Osteocyte (in vitro differentiated cells): ENCODE measurements at places on chromosomes 13 and 19. TPM values are rescaled to one million over a fixed set of nuclear protein-coding genes. Genes with fewer than 3 reads are reported as not detected.
A peak's percentile ranks its signal among the peaks of the same experiment; 100 is the strongest.

DNA sequence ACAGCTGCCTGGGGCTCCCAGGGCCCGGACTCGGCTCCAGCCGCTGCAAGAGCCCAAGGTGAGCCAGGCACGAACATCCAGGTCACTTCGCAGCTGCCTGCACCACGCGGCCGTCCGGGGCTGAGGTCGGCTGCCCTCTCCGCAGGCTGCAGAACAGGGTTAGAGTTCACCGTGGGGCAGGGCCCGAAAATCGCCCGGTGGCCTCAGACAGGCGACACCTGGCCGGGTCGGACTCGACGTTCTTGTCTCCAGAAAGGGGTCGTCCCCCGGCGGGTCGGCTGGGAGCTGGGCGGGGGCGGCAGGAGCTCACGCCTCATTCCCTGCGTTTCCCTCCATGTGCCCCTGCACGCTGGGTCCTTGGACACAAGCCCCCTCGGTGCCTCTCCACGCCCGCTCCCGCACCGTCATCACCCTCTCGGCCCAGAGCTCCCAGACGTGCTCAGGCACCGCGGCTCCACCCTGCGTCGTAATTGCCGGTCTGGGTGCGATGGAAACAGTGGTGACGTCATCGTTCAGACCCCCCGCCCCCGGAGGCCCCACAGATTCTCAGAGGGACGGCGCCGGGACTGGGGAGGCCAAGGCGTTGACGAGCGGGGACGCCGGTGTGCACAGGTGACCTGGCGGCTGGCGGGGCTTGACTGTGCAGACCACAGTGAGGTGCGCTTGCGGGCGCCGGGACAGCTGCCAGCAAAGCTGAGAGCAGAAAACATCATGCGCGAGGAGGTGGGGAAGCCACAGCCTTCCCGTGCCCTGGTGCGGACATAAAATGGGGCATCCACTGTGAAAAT, 4.0 kb upstream of the GRIN3B start:
- DNase-seq, result no peak

- DNase-seq, result no peak
Measured at GRCh38 chr19:11446652-11447301, 11.3 kb downstream of the PRKCSH start.

GRCh38 chr13:111611651-111612050, 291.2 kb downstream of the TEX29 start:
- DNase-seq, result no peak

- DNase-seq, result no peak
Measured at GRCh38 chr19:35142606-35143230, 337 bp upstream of the FXYD7 start.

GRCh38 chr13:33651766-33652165, 166.2 kb upstream of the RFC3 start:
- DNase-seq, result no peak

- DNase-seq, result no peak
Measured at GRCh38 chr19:40585241-40585981, 8.7 kb downstream of the SHKBP1 start.

GRCh38 chr13:73109288-73109899, 50.6 kb downstream of the KLF5 start:
- DNase-seq, result no peak

DNA sequence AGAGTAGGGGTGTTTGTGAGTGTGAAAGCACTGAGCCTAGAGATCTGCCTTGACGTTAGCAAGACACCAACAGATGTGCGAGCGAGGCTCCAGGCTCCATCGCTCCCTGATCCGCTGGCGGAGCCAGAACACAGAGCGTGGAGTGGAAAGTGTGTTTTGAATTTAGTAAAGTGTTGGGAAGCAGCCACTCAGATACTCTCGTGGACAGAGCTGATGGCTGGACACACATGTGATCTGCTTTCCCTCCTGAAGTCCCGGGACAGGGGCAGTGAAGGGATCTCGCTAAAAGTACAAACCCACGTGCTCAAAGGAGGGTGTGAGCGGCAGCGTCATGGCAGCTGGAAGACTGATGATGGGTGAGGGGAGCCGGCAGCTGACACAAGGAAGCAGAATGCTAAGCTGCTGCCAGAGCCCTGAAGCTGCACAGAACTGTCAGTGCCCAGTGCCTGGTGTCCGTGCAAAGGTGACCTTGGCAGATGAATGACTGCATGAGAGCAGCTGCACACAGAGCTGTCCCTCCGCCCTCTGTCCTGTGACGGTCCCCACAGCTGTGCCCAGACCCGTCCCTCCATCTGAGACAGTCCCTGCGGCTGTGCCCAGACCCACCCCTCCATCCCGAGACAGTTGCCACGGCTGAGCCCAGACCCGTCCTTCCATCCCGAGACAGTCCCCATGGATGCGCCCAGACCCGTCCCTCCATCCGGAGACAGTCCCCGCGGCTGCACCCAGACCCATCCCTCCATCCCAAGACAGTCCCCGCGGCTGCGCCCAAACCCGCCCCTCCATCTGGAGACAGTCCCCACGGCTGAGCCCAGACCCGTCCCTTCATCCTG, 29.6 kb upstream of the TMEM255B start:
- no peak for DNase-seq

GRCh38 chr19:29576761-29577648, 29.1 kb upstream of the POP4 start:
- no peak for DNase-seq

DNA sequence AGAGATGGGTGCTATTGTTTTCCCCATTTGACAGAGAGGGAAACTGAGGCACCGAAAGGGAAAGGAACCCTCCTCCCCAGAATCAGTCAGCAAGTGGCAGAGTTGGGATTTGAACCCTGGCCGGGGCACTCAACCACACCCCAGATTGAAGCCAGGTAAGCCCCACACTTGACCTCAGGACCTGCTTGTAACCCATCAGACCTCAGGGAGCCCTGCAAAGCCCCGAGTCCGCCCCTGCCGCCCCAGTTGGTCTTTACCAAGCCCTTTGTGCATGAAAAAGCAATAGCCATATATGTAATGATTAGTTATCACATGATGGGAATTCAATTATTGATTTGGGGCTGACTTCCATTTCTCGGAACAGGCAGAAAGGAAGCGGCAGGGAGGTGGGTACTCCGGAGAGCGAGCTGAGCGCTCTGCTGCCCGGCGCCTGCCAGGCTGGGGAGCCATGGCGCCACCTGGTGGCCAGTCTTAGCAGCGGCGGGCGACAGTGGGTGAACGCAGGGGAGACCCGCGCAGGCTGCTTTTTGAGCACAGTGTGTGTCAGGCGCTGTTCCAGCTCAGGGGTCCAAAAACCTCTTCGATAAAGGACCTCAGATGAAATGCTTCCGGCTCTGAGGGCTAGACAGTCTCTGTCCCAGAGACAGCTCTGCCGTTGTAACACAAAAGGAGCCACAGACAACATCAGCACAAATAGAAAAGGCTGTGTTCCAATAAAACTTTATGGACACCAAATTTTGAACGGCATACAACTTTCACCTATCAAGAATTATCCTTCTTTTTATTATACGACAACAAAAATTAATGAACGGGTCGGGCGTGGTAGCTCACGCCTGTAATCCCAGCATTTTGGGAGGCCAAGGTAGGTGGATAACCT, 82.9 kb upstream of the CACNA1A start:
- peak; percentile 94 for DNase-seq

DNA sequence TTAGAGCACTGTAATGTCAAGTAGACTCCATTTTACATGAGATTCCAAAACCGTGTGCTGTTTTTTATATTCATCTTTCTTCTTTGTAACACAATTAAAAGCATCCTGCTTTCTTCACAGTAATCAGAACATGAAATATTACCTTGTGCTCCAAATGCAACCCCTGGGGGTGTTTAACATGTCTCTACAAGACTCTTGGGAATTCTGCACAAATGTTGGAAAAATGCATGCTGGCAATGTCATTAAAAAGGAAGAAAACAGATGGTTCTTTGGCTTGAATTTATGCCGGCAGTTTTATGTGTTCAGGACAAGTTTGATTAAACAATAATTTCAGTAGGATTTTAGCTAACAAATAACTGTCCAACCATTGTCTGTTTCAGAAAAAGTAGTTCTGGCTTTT, 159.1 kb downstream of the LIG4 start:
- no peak for DNase-seq

DNA sequence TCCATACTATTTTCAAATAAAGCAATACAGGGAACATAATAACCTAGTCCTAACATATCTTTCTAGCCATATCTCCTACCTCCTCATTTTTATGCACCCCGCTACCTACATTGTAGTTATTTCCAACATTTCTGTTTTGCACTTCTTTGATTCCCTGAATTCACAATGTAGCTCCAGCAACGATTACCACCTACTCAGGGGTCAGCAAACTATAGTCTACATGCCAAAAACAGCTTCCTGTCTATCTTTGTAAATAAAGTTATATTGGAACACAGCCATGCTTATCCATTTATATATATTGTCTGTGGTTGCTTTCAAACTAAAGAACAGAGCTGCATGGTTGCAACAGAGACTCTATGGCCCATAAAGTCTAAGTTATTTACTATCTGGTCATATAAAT, 16.7 kb downstream of the MYCBP2 start:
- DNase-seq, result no peak

DNA sequence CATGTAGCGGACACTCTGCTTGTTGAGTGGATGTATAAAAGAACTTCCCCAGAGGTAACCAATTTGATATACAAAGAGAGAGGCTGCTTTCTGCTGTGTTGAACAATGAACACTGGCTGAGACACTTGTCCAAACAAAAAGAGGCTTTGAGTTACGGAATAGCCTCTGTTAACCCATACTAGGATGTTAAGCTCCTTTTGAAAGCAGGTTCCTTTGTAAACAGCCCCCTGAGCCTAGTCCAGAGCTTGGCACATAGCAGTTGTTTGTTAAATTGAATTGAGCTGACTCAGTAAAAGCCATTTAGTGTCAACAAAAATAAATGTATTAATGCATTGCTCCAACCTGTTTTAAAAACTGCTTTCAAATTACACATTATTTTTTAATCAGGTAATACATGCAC, 200.1 kb downstream of the MZT1 start:
- no peak for DNase-seq

DNA sequence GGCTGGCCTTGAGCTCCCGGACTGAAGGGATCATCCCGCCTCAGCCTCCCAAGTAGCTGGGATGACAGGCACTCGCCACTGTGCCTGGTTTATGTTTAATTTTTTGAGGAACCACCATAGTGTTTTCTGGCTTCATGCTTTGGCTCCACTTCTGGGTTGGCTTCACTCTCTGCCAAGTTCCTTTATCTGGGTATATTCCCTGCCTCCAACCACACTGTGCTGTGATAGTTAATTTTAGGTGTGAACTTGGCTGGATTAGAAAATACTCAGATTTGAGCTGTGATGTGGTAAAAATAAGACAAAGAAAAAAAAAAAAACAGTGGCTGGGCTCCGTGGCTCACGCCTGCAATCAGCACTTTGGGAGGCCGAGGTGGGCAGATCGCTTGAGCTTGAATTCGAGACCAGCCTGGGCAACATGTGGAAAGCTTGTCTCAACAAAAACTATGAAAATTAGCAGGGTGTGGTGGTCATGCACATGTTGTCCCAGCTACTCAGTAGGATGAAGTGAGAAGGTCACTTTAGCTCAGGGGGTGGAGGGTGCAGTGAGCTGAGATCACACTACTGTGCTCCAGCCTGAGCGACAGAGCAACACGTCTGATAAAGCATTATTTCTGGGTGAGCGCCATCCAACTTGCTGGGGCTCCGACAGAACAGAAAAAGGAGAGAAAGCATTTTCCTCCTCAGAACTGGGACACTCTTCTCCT, 7.5 kb upstream of the ILF3 start:
- DNase-seq, result no peak

DNA sequence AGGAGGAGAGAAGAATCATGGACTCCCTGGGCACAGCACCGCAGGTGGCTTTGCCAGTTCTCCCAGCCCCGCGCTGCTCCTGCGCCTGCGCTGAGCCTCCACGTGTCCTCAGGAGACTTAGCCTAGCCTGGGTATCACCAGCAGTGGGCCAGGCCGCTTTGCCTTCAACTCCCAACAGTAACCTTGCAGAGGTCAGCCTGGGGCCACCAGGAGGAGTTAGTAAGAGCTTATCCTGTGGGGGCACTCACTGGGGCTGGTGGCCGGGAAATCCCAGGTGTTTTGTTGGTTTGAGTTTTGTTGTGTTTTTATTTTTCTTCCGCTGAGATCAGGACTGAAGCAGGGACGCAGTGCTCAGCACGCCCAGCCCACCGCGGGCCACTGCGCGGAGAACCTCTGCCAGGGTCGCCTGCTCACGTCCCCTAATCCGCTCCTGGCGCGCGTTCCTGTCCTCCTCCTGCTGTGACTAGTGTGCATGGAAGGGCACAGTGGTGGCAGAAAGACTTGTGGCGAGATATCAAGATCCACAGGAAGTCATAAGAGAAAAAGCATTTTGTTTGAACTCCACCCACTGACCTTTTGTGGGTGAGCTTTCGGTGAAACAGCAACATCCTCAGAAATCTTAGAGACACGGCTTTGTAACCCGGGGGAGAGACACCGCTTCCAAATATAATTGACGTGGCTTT, 207.4 kb upstream of the RFC3 start:
- no peak for DNase-seq

DNA sequence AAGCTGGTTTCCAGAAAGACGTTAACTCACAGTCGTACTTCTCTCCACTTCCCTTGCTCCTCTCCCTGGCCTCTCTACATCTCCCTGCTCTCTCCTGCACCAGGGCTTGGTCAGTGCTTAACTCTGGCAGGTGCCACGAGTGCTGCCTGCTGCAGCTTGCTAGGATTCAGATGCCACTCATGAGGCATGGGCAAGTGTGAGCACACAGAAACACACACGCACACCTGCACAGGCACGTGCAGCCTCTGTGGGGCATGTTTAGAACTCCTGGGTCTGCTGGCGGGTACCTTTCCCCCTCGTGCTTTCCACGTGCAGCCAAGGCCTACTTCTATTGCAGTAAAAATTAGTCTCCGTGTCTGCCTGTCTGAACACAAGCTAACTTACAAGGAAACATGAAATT, 31.8 kb downstream of the SOX1 start:
- peak; percentile 53 for DNase-seq

- no peak for DNase-seq
Measured at GRCh38 chr13:75825161-75825560, 189.0 kb downstream of the LMO7 start.

DNA sequence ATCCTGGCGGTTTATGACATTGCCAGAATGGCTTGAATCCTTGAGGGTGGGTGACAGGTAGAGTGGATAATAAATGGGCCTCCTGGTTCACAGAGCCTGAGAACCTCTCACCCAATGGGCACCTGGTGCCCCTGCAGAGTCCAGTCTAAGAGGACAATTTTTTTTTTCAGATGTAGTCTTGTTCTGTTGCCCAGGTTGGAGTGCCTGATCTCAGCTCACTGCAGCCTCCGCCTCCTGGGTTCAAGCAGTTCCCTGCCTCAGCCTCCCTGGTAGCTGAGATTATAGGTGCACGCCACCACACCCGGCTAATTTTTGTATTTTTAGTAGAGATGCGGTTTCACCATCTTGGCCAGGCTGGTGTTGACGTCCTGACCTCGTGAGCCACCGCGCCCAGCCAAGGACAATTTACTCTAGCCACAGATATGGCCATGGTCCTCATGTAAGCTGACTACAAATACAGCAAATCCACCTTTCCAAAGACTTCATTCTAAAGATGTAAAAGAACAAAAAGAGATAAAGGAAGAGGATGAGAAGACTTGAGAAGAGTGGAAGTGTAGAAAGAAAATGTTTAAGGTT, 33.0 kb downstream of the COL4A2 start:
- no peak for DNase-seq

GRCh38 chr19:33740811-33741396, 55.8 kb upstream of the KCTD15 start:
- DNase-seq, result no peak

The KCTD4 gene
- not detected in 2 replicates for total RNA-seq

The KLK15 gene
- not detected in 2 replicates for total RNA-seq

The LILRA2 gene
- total RNA-seq, result not detected in 2 replicates

The HCN2 gene
- 27.2 and 28.3 TPM in 2 replicates for total RNA-seq

The PLPP2 gene
- 1.5 and 1.9 TPM in 2 replicates for total RNA-seq

The CERS1 gene
- total RNA-seq, result 6.5 and 8.5 TPM in 2 replicates

The TMEM91 gene
- 8.5 and 9.2 TPM in 2 replicates for total RNA-seq

The ZNF85 gene
- total RNA-seq, result 4.8 and 6.2 TPM in 2 replicates

The ATP4A gene
- total RNA-seq, result not detected in 2 replicates

The RBM26 gene
- 37.5 and 38.3 TPM in 2 replicates for total RNA-seq

The LCP1 gene
- 0.08 TPM in 1 of 2 replicates, not detected in the other for total RNA-seq

The SPACA7 gene
- total RNA-seq, result not detected in 2 replicates
